ENCODE measurements at places on chromosomes 2 and 18.

- no peak for DNase-seq
These were observed 3.9 kb downstream of the HOXD8 start for GRCh38 chr2:176133389-176133788.

- no peak for DNase-seq
These were observed 47.8 kb downstream of the XDH start for GRCh38 chr2:31366733-31367132.

GRCh38 chr2:103179798-103180197, 418.0 kb downstream of the TMEM182 start:
- DNase-seq: no peak

- DNase-seq: no peak
These were observed 43.6 kb downstream of the NOL10 start for GRCh38 chr2:10646153-10646552.

DNA sequence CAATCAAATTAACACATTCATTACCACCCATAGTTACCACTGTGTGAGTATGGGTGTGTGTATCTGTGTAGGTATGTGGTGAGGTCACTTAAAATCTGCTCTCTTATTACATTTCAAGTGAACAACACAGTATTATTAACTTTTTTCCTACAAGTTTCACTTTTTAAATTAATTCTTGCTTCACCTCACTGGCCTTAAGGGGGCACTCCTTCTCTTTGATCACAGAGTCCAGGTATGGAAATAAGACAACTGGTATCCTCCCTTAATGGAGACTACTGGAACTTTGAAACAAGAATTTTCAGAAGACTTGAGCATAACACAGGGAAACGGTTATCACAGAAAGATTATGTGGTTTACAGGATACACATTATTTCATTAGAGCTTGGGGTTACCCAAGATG, 255.8 kb downstream of the ASXL3 start:
- DNase-seq: no peak

- DNase-seq: no peak
These were observed 1220.4 kb upstream of the ZEB2 start for GRCh38 chr2:145740302-145740701.

GRCh38 chr2:40466935-40467572, 15.2 kb upstream of the SLC8A1 start:
- no peak for DNase-seq

DNA sequence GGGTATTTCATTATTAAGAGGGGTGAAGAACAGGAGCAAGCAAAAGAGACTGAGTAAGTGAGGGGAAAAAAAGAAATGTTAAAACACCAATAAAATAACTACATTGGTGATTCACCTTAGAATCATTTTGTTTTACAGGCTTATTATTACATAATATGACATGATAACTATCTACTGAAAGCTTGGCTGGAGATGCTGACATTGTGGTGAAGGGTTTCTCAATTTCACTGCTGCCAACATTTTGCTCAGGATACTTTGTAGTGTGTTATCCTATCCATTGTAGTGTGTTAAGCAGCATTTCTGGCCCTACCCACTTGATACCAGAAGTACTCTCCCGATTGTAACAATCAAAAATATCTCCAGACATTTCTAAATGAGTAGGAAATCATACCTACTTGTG, 1564.6 kb upstream of the NXPH2 start:
- no peak for DNase-seq

- DNase-seq: no peak
These were observed 9.1 kb upstream of the TMEFF2 start for GRCh38 chr2:192203876-192204275.

- no peak for DNase-seq
These were observed 49.0 kb upstream of the PAIP2B start for GRCh38 chr2:71275939-71276310.

GRCh38 chr2:241853651-241854341, 4.9 kb downstream of the PDCD1 start:
- no peak for DNase-seq

GRCh38 chr18:49486134-49486533, 900 bp downstream of the C18orf32 start:
- DNase-seq: no peak

DNA sequence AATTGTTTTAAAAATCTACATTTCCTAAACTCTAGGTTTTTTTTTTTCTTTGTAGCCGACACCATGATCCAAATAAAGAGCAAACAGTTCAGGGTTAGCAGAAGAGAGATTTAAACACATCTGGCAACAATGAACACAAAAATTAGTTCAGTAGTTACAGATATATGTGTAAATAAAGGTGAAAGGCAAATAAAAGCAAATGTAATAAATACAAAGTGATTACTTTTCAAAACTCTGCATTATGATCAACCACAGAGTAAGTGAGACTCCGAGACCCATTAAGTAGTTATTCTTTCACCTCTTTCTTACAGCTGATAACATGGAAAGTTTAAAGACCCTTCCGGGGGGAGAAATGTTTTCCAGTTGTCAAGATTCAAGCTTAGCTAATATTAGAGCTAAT, 716 bp downstream of the CALCRL start:
- DNase-seq: no peak

- DNase-seq: no peak
These were observed 173.5 kb downstream of the LRP1B start for GRCh38 chr2:141957321-141957720.

DNA sequence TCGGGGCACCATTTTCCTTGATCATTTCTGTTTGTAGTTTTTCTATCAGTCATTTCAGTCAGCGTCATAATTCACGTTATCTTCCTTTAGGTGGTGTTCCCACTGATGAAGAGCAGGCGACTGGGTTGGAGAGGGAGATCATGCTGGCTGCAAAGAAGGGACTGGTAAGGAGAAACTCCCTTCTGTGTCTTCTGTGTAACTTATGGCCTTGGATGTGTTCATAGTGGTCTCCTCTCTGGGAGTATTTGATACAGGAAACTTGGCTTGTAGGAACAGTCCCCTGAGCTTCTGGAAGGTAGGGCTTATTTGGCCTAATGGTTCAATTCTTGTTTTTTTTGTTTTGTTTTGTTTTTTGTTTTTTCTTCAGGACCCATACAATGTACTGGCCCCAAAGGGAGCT, 1.1 kb downstream of the COX5B start:
- no peak for DNase-seq

Measured in stimulated activated CD8-positive, alpha-beta memory T cell treated with anti-CD3 and anti-CD28 coated beads, Interleukin-4, amount 100 ng/mL, for 1 hour (primary cell).